Activated CD4-positive, alpha-beta T cell treated with anti-CD3 and anti-CD28 coated beads for 4 hours (primary cell): ENCODE measurements at places on chromosomes 13 and 19.

GRCh38 chr13:43666403-43666802 is 120.4 kb downstream of the ENOX1 start:
- DNase-seq = no peak

GRCh38 chr13:96779691-96780090 is 214.6 kb downstream of the OXGR1 start:
- DNase-seq = no peak

DNA sequence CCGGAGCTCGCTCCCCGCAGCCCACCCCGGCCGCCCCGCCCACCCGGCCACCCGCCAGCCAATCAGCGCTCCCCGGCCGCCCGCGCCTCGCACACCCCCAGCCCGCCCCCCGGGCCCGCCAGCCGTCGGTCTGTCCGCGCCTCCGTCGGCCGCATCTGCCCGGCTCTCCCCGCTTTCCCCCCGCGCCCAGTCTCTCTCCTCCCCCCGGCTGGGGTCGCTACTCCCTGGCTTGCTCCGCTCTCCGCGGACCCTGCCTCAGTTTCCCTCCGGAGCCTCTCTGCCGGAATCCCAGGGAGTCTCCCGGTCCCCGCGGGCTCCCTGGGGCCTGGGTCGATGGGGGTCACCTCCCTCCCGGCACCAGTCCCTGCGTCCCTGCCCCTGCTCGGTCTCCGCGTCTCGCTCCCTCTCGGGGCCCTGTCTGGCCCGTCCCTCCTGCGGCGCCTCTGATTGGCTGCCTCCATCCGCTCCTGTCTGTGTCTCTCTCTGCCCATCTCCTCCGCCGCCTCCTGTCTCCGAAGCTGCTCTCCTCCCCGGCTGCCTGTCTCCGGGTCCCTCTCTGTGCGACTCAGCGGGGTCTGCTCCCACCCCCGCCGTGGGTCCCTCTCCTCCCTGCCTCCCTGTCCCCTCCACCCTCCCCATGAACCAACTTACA is 484 bp downstream of the IL11 start:
- peak; percentile 23 for DNase-seq

GRCh38 chr19:41998246-41999020 is 4.4 kb upstream of the ATP1A3 start:
- no peak for DNase-seq

DNA sequence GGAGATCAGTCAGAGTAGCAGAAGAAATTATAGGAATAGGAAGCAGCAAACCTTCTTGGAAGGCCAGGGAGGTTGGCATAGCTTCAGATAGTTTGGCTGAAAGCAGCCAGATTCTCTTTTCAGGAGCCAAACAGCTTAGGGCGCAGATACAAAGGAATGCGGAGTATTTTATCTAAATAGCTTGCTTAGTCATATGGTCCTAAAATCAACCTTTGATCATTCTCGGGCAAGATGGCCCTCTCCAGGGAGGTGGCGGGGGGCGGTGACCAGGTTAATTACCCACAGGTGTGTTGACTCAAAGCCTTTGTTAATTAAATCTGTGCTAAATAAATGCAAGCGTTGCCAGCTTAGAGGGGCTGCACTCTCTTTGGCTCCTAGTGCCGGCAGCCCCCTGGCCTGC is 12.5 kb upstream of the NCR1 start:
- no peak for DNase-seq

DNA sequence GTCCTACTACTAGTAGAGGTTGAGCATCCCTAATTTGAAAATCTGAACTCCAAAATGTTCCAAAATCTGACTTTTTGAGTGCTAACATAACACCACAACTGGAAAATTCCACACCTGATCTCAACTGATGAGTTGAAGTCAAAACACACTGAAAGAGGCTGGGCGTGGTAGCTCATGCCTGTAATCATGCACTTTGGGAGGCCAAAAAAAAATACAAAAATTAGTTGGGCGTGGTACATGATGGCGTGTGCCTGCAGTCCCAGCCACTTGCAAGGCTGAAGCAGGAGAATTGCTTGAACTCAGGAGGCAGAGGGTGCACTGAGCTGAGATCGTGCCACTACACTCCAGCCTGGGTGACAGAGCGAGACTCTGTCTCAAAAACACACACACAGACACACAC is 29.9 kb downstream of the USP12 start:
- no peak for DNase-seq

DNA sequence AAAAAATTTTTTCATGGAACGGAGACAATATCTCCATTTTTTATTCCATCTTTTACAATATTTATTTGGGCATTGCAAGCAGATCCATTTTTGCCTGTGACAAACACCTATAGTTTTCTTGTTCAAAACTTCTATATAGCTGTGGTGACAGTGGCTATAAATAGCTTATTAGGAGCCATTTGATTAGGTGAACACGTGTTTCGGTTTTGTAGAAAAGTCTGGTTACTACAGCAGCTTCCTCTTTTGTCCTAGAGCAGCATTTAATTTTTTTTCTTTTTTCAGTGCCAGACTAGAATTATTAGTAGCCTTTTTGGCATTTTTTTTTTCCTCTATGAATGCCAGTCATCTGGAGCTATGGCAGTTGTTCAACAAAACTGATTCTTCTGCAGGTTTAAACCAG is 123.5 kb downstream of the RXFP2 start:
- DNase-seq = no peak

DNA sequence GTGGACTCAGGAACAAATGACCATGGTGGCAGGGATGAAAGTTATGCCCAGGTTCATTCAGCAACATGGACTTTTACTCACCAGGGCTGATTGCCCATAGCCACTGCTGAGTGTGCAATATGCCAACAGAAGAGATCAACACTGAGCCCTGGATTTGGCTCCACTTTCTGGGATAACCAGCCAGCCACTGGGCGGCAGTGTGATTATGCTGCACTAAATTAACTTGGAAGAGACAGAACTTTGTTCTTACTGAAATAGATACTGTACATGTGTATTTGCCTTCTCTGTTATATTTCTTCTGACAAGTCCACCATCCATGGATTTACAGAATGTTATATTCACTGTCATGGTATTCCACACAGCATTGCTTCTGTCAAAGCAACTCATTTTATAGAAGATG is 257.4 kb downstream of the TDRD3 start:
- no peak for DNase-seq

DNA sequence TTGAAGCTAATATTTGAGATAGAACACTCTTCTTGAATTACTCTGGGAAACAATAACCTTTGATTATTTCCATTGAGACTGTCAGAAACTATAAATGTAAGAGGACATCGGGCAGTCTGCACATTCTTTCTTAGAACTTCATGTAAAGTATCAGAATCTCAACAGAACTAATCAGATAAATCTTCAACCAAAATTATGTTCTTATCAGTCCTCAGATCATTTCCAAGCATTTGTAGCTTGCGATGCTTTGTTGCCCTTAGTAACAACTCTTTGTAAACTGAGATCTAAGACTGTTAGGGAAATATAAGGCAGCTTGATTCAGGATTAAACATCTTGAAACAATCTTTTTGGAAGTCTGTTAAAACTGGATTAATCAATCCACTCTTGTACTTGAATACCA is 70.3 kb downstream of the FNDC3A start:
- DNase-seq = no peak

DNA sequence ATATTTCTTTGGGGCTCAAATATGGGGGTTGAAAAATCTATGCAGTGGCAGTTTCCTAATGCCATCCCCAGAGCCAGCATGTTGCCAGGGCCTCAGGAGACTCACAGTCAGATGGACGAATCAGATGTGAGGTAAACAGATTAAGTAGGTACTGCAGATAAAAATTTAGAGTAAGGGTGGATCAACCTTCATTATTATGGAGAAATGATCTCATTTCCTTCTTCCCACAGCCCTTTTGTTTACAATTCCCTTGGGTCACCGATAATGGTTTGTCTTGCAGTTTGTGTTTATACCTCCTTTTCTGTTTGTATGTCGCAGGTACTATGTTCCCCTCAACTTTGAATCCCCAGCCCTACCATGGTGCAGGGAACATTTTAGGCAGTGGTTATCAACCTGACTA is 20.0 kb downstream of the DIAPH3 start:
- DNase-seq = no peak

GRCh38 chr19:1747285-1748114 is 5.8 kb upstream of the ONECUT3 start:
- DNase-seq = peak; percentile 62

- no peak for DNase-seq
These were observed 18.4 kb upstream of the KPNA3 start for GRCh38 chr13:49810567-49811526.

DNA sequence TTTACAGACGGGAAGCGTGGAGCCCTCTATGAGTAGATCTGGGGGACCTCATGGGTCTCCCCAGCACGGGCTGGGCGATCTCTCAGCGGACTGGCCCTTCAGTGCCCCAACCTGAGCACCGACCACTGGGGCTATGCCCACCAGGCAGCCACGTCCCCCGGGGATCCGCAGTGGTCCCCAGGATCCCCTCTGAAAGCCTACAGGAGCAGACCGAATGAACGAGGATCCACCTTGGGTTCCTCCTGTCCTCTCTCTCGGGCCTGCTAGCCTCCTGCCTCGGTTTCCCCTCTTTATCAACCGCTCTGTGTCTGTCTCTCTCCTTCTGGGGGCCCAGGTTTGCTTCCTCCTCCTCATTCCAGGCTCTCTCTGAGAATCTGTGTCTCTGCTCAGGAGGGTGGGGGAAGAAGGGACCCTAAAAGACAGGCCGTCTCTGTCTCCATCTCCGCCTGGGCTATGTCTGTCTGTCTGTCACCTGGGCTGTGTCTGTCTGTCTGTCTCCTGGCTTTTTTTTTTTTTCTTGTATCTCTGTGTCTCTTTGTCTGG is 2.0 kb upstream of the MEIS3 start:
- DNase-seq = no peak

DNA sequence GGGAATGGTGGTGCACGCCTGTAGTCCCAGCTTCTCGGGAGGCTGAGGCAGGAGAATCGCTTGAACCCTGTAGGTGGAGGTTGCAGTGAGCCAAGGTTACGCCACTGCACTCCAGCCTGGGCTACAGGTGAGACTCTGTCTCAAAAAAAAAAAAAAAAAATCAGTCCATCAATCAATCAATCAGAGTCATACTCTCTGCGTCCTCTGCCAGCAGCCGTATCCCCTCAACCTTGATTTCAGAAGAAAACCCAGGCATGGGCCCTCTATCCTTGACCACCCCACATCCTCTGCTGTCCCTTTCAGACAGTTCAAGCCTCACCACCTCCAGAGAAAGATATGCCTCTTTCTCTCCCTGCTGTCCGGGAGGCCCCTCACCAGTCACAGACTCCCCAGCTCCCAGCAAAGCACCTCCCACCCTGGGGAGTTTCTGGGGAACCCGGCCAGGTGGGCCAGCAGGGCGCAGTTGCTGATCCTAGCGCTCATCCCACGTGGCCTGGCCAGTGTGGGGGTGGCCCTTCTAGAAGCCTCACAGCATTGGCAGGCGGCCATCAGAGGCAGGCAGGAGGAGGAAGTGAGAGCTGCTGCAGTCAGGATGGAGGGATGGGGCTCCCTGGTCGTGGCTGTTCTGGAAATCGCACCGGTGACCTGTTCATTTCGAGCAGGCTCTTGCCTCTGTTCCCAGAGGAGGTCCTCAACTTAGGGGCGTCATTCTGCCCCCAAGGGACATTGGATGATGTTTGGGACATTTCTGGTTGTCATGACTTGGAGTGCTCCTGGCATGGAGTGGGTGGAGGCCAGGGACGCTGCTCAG is 10.2 kb upstream of the JSRP1 start:
- no peak for DNase-seq

GRCh38 chr19:10230861-10231611 is at the start of gene S1PR2:
Gene S1PR2, minus strand, starts transcription at chr19:10231331. Its CDS starts 6,426 bp downstream, at chr19:10224905.
- peak; percentile 65 for DNase-seq

- DNase-seq = no peak
These were observed 8.6 kb downstream of the PDX1 start for GRCh38 chr13:27928353-27928804.

DNA sequence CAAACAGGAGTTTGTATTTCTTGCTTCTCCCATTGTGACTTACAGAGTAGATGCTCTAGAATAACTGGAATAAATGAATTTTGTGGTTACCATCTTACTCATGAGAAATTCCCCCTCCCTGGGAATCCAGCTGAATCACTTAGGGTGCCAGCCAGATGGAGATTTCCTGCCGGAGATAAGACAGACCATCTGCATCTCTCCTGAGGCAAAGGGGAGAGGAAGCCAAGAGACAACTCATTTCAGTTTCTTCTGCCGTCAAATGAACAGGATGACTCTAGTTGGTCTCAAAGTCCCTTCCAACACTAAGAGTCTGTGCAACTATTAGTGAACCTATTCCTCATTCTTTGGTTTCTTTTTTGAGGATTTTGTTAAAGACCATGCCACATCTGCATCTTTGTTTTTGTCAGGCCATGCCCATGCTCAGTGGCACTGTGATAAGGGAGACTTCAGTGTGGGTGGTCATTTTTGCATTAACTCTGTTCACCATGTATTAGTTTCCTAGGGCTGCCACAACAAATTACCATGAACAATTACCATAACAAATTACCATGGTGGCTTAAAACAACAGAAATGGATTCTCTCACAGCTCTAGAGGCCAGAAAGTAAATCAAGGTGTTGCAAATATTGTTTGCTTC is 112.8 kb downstream of the NDFIP2 start:
- no peak for DNase-seq

DNA sequence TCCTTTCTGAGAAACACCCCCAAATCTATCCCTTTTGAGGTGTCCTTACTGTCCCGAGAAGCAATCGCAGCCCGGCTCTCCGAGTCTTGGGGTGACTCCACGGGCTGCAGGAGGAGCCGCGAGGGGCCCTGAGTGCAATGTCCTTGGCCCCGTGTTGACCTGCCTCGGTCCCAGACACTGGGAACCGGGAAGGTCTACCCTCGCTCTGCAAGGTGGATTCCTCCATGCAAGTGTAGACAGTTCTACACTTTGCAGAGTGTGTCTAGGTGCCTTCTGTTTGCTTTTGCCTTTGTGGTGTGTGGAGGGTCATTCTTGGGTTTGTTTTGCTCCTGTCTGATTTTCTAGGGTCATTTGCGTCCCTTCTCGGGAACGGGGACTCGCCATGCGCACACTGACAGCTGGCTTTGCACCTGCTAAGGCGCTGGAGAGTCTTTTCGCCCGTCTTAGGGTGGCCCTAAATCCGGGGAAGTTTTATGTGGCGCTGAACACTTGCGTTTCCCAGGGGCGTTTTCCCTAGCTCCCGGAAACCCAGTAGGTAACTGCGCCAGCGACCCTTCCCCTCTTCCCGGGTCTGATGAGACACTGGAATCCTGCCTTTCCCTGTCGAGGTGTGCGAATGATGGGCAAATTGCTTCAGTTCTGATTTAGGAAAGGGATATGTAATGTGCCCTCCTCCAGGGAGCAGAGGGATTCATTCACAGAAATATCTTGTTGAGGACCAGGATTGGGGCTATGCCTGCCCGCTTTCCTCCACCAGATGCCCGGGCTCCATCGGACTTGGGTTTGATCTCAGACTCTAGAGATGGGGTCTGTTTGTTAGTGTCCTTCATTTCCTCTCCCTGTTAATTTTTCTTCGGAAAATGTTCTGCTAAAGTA is 755 bp downstream of the SERTM1 start:
- DNase-seq = no peak

GRCh38 chr13:93903909-93904308 is 575.6 kb downstream of the DCT start:
- DNase-seq = no peak

GRCh38 chr19:38564981-38565690 is 52.6 kb downstream of the MAP4K1 start:
- no peak for DNase-seq

- no peak for DNase-seq
These were observed 4.9 kb upstream of the C2CD4C start for GRCh38 chr19:413756-414420.

GRCh38 chr19:54616821-54617560 is 13.3 kb upstream of the LILRB1 start:
- DNase-seq = no peak
